Stimulated activated CD4-positive, alpha-beta T cell treated with anti-CD3 and anti-CD28 coated beads, Interleukin-1b, Interleukin-23, amount 100 ng/mL, for 1 hour (primary cell): ENCODE measurements at places on chromosomes 2 and 18.

GRCh38 chr2:4976407-4976806 is 715.8 kb upstream of the SOX11 start:
- no peak for DNase-seq

- DNase-seq = no peak
These were observed 20.4 kb upstream of the CD226 start for GRCh38 chr18:69968039-69968438.

- no peak for DNase-seq
These were observed 845 bp upstream of the CDC42EP3 start for GRCh38 chr2:37672104-37672869.

DNA sequence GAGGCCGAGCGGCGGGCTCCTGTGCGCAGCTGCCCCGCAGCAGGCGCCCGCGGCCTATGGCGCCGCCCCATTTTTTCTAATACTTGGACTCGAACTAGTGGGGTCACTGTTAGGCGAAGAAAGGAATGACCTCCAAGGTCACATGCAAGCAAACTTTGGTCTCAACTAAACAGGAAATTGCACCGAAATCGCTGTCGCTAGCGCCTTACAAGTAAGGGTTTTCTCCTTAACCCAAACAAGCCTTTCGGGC is 339 bp downstream of the ACAA2 start:
- no peak for DNase-seq

GRCh38 chr2:215567504-215567903 is 131.6 kb upstream of the FN1 start:
- no peak for DNase-seq

GRCh38 chr2:222693837-222694236 is 22.4 kb downstream of the MOGAT1 start:
- DNase-seq = no peak

DNA sequence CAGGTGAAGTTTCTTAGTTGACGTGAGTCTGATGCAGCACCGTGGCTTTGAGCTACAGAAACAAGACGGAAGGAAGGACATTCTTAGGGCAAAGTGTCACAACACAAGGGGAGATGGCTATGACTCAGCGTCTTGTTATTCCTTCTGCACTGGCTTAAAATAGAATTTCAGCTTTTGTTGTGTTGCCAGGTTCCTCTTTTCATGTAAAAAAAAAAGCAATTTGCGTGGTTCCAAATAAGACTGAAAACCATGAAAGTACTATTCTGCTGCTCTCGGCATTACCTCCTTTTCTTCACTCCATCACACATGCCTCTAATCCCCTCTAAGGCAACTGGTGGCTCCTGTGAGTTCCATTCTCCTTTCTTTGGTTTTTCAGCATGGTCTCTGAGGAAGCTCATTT is 150.1 kb downstream of the ANTXR1 start:
- DNase-seq = no peak

DNA sequence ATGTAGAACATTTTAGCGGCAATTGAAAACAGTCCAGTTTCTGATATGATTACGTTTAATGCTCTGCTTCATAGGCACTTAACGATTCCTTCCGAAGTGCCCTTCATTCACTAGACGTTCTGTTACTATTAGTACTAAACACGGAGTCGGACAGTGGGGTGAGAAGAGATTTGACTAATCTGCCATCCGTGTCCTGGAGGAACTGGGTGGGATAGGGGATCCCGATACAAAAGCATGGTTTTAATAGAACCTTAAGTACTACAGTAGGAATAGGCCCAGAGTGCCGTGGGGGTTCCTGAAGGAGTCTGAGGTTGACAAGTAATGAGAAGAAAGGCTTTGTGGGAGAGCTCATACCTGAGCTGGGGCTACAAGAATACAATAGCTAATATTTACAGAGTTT is 631 bp downstream of the MORN2 start:
- DNase-seq = no peak

DNA sequence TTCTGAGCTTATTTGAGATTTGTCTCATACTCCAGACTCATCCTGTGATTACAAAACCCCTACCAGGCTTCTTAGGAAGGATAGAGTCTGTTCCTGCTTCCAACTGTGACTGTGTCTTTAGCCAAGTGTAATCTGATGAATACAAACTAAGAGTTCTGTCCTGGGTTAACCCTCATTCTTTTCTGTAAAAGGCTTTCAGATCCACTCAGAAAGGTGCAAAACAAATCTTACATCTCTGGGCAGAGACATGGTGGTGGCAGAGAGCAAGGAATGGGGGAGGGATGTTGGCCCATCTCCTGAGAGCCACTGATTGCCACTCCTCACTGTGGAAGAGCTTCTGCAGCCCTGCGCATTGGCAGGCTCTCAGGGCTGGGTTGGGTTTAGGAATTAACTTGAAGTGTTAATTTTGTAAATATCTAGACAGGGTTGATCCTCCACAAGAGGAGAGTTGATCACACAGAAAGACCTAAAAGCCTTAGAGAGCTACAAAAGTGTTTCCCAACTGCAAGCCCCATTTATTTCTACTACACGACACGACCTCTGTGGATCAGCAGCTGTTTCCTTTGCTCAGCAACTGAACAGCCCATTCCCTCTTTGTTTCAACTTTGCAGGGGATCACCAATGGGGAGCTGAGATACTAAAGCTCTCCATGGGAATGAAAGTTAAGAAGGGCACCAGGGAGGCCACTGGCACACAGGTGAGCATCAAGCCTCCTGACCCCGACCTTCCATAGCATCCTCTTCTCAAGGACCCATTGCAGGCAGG is 23.7 kb upstream of the SPTBN1 start:
- no peak for DNase-seq

DNA sequence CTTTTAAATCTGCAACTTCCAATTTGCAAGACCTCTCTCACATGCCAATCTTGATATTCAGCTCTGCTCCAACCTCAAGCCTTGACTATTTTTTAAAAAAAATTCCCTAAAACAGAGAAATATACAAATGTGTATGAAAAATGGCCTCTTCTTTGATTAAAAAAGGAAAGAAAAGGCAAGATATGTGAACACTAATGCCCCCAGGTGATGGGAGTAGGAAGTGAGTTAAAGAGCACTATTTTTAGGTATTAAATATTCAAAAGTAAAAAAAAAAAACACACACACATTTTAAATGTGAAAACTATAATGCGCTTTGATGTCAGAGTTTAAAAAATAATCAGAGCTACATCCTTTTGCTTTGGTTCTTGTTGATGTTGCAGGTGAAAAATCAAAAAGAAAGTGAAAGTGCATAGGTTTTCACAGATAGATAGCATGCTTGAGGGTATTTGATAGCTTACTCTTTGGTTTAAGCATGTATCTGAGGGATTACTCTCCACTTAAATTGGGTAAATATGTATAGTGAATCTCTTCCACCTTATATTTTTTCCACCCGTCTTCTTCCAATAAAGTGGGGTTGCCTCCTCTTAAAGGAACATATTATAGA is 406.0 kb upstream of the POU3F3 start:
- no peak for DNase-seq

GRCh38 chr2:213320604-213321003 is 36.3 kb downstream of the SPAG16 start:
- no peak for DNase-seq

DNA sequence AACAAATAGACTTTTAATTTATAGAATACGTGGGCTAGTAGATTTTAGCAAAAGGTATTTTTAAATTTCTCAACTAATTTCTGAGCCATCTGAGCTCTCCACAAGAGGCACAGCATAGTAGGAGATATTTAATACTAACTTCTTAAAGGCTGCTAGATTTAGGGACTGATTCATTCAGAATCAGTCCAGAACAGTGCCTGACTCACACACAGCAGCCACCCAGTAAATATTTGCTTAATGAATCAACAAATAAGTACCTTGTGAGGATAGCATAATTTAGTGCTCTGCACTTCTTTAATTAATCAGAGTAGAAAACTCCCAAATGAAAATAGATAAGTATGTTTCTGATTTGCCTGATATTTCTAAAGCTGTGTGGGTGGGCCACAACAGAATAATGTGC is 35.6 kb upstream of the SYT4 start:
- DNase-seq = no peak

GRCh38 chr18:12159446-12159845 is 65.8 kb downstream of the ANKRD62 start:
- DNase-seq = no peak

GRCh38 chr2:108612153-108612513 is 77.9 kb downstream of the LIMS1 start:
- no peak for DNase-seq

GRCh38 chr2:233430081-233430480 is 75.8 kb downstream of the DGKD start:
- no peak for DNase-seq

GRCh38 chr2:24613154-24613814 is 122.2 kb downstream of the NCOA1 start:
- DNase-seq = no peak

- no peak for DNase-seq
These were observed 758.9 kb downstream of the LRRTM4 start for GRCh38 chr2:76763276-76763675.

DNA sequence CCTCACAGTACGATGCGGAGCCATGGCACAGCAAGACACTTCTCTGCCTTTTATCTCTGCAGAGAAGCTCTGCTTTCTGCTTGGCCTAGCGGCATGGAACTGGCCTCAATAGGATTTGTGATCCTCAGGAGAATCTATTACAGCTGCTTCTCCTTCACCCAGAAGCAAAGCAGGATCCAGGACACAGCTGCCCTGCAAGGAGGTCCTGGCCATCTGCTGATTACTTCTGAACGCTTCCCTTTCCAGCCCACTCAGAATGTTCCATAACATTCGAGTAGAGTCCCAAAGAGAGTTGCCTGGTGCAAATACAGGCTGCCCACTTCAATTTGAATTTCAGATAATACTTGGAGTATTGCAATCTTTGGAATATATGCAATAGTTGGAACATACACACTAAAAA is 29.2 kb upstream of the KCNS3 start:
- no peak for DNase-seq

DNA sequence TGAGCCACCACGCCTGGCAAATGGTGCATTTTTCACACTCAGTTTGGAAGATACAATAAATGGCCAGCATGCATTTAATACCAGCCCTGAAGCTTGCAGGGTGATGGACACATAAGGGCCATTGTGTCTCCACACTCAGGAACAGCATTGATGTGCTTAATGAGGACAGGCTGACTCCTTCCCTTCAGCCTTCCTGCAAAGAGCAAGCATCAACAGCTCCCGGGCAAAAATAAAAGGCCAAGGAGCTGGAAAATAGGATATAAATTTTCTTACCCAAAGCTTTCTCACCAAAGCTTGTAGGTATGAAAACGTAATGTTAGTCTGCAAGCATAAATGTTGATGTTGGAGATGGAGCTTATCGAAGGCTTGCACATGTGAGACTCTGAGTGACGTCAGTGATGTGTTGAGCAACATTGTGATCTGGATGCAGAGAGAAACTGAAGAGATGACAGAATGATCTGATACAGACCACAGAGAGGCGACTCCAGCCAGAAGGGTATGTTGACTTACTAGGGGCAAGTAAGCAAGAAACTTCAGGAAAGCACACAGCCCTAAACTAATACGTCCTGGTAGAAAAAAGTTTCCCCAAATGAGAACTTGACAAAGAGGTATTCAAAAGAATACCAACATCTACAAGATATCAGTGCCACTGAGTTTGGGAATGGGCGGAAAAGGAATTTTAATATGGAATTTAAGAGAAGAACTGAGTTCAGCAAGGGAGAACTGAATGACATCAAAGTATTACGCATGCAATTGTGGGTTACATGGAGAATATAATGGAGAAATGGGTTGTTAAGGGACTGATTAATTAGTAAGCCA is 256.5 kb downstream of the TGIF1 start:
- no peak for DNase-seq

GRCh38 chr2:174503161-174503809 is 16.5 kb upstream of the GPR155 start:
- no peak for DNase-seq

DNA sequence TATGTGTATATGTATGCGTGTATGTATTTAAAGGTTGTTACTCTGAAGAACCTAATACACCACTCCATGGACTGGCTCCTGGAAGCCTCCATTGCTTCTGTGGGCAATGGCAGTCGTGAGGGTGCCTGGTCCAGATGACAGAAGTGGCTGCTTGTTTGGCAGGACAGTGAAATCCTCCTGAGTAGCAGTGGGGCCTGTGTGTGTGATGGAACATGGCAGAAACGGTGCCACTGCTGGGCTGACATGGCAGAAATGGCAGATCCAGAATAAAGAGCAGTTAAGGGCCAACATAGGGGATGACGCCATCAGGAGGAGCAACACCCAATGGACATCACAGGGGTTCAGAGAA is 6.1 kb upstream of the CPLX4 start:
- DNase-seq = no peak

DNA sequence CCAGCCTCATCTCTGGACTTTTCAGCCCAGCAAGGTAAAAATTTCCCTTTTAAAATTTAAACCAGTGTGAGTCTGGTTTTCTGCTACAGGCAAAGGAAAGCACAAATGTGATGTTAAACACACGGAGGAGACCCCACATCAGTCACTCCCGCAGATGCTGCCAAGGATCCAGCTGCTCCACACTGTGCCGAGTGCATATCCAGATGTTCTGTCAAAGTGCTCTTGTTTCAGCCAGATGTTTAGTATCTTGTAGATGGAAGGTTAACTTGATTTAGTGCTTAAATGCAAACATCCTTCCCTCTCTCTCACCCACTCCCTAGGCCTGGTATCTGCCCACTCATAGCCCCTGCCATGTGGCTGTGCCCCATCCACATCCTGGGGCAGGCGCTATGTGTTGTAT is 15.8 kb upstream of the ATOH8 start:
- no peak for DNase-seq

DNA sequence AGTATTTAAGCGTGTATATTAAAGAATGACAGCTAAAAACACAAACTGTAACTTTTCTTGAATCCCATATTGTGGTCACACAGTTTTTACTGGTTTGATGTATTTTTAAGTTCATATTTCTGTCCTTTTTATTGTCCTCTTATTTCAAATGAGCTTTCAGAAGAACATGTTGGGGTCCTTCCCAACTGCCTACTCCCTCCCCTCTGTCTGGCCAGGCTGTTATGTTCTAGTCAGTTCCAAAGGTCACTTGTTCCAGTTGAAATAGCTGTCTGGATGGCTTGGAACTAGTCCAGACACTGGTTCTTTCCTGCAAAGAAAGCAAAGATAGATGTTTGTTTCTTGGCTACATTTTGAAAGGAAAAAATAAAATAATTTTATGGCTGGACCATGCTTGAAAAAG is 306.9 kb downstream of the GULP1 start:
- no peak for DNase-seq

GRCh38 chr2:232538671-232539070 is 821 bp upstream of the CHRNG start:
- no peak for DNase-seq

DNA sequence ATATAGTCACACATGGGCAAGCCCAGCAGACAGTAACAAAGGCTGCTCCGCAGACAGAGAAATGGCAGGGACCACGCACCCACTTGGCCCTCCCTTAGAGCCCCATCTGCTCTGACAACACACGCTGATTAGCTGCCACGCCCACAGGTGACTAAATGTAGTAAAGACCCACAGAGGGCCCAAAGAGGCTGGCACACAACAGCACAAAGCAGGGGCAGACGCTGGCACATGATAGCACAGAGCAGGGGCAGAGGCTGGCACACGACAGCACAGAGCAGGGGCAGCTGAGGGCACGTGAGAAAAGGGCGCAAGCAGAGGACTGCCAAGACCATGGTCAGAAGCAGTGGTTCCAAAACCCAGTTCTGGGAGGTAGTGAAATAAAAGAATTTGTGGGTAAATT is 10.6 kb downstream of the AFG3L2 start:
- no peak for DNase-seq
